AG08396 (cell line): ENCODE measurements at places on chromosomes 7 and 10.
A peak's percentile ranks its signal among the peaks of the same experiment; 100 is the strongest.

GRCh38 chr7:55077561-55078410 is 59.0 kb downstream of the EGFR start:
- no peak for DNase-seq

- DNase-seq = no peak
Observed at GRCh38 chr7:1691601-1692514, 21.8 kb downstream of the ELFN1 start.

DNA sequence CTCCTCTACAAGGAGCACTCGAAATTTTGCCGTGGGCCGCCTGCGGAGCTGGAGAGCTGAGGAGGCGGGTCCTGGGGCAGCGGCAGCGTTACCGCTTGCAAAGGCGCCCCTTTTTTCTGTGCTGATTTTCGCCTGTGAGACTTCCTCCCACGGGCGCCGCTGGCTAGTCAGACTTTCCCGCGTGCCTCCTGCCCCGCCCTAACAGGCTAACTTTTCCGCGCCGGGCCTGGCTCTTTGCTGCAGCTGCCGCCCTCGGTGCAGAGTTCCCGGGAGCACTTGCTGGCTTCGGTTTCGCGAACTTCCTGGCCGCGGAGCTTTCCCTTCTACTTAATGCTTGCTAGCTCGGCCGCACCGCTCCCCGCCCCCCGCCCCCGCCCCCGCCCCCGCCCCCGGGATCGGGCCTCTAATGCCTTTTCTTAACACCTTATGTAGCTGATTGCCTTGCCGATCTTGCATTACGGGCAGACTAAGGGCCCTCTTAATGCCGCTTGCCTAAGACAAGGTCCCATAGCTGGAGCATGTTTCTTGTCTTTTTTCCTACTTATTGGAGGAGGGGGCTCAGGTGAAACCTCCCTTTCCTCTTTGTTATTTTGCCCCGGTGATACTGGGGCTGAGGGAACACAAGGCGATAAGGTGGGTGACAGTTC is 37.9 kb upstream of the RASGEF1A start:
- peak; percentile 64 for DNase-seq

- peak; percentile 20 for DNase-seq
Observed at GRCh38 chr10:115948465-115948864, 324.5 kb downstream of the GFRA1 start.

- DNase-seq = no peak
Observed at GRCh38 chr7:129279757-129280156, 54.9 kb downstream of the AHCYL2 start.

GRCh38 chr10:127100983-127101615 is 95.3 kb downstream of the INSYN2A start:
- DNase-seq = no peak

- no peak for DNase-seq
Observed at GRCh38 chr7:141275350-141275749, 201.5 kb downstream of the TMEM178B start.

GRCh38 chr10:53690524-53691240 is 918.1 kb upstream of the MBL2 start:
- no peak for DNase-seq

- no peak for DNase-seq
Observed at GRCh38 chr7:40843338-40843985, 708.7 kb downstream of the SUGCT start.

- no peak for DNase-seq
Observed at GRCh38 chr7:80259-81067, 111.9 kb upstream of the FAM20C start.

DNA sequence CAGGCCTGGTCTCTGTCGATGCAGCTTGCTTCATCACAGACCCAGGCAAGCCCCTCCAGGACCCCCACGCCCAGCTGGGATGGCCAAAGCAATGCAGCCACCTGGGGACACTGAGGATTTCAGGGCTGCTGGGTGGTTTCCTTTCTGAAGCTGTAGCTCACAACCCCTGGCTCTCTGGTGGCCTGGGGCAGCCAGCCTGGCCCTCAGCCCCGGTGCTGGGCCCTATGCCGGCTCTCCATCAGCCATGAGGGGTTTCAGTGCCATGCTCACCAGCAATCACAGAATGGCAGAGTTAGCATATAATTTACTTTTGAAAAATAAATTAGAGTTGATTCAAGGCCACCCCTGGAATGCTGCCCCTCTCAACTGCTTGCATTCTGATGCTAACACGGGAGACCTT is 150.2 kb upstream of the UNC5B start:
- no peak for DNase-seq

GRCh38 chr10:97150013-97150595 is 35.7 kb downstream of the SLIT1 start:
- no peak for DNase-seq

DNA sequence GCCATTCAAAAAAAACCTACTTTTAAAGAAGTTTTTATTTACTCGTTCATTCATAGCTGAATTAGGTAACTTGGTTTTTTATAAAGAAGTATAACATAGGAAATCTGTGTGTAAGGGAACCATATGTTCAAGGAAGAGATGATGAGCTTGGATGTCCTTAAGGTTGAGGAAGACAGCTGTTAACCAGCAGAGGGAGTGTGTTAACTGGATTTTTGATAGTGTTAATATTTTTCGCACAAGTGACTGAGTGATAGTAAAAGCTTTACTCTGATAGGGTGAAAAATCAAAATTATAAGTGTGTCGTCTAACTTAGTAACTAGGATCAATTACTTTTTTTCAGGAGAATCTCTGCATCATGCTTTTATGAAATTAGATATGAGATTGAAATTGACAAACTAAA is 134.7 kb downstream of the ARL5B start:
- peak; percentile 3 for DNase-seq

DNA sequence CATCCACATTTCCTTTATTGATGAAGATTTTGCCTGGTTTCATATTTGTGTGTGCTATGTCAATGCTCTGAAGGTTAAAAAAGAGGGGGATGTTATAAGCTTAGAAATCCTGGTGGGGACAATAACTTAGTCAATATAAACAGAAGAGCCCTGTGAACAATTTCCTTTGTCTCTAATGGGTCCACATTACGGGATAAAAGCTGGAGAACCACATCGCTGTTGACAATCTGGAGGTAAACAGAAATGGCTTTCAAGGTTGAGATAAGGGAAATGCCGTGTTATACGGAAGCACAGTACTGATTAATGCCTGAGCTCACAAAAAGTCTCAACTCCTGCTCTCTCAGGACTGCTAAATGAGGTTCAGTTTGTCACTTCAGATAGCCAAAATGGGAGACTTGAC is 16.8 kb downstream of the ASAH2 start:
- DNase-seq = no peak

- DNase-seq = peak; percentile 69
Observed at GRCh38 chr7:92809760-92810573, 26.4 kb downstream of the CDK6 start.

- no peak for DNase-seq
Observed at GRCh38 chr7:125059861-125060456, 130.3 kb upstream of the POT1 start.

DNA sequence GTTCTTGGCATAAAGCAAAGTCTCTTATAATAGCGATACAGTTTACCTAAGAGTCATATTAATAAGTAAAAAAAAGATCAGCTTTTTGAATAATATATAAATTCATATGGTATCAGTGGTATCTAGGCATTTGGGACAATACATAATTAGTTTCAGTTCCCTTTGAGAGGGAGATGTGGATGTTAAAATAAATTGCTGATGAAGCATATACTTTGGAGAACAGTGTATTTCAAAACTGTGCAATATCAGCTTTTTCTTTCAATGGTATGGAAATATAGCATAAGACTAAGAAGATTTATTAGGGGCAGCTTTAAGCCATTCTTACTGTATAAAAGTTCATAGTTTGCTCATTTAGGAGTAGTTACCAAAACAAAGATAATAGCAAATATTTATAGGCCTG is 35.5 kb downstream of the MDFIC start:
- DNase-seq = no peak

DNA sequence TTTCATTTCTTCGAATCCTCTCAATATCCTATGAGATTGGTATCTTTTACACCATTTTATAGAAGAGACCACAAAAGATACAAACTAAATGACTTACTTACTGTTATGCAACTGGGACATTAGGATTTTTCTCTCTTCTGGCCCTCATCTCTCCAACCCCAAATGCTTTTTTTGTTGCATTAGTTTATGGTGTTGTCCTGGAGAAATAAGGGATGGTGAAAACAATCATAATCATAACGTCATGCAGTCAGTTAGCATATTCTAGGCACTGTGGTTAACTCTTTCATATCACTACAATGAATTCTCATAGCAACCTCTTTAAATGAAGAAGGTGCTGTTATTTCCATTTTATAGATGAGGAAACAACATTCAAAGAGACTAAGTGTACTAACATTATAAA is 104.6 kb downstream of the PON1 start:
- no peak for DNase-seq
